Immature natural killer cell (primary cell): ENCODE measurements at places on chromosomes 4 and X. TPM values are rescaled to one million over a fixed set of nuclear protein-coding genes. Genes with fewer than 3 reads are reported as not detected.

GRCh38 chr4:54015423-54016030 is 48.9 kb downstream of the CHIC2 start:
- peaks cover 3% of the 10 kb centered on the region for H3K36me3 ChIP-seq
- H3K27me3 ChIP-seq: no peaks in the 10 kb centered on the region
- no peak for DNase-seq
- H3K27ac ChIP-seq: peak overlapping the region; percentile 56
- no peak overlapping the region for H3K4me3 ChIP-seq

- H3K4me3 ChIP-seq: no peak overlapping the region
- DNase-seq: no peak
- H3K4me1 ChIP-seq: no peaks in the 10 kb centered on the region
- no peak overlapping the region for H3K27ac ChIP-seq
- peaks cover 3% of the 10 kb centered on the region for H3K27me3 ChIP-seq
These were observed 39.4 kb downstream of the ADH7 start for GRCh38 chr4:99395595-99396364.

DNA sequence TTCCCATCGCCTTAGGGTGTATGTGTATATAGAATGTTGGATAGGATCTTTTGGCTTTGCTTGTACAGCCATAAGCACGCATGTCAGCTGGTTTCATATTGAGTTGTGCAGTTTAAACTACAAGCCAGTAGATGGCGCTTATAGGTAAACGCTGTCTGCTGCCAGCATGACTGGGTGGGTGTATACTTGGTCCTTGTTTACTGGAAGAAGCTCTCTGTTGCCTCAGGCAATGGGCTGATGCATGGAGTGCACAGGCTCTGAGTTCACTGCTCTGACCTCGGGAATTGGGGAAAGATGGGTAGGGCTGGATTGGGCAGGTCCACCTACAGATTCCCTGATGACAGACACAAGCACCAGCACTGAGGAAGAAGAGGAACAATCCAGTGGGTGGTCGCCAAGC is 831.5 kb downstream of the STIM2 start:
- no peak overlapping the region for H3K4me3 ChIP-seq
- DNase-seq: no peak
- H3K27me3 ChIP-seq: peaks cover 2% of the 10 kb centered on the region
- no peak overlapping the region for H3K27ac ChIP-seq
- H3K4me1 ChIP-seq: no peaks in the 10 kb centered on the region
- H3K36me3 ChIP-seq: no peaks in the 10 kb centered on the region

DNA sequence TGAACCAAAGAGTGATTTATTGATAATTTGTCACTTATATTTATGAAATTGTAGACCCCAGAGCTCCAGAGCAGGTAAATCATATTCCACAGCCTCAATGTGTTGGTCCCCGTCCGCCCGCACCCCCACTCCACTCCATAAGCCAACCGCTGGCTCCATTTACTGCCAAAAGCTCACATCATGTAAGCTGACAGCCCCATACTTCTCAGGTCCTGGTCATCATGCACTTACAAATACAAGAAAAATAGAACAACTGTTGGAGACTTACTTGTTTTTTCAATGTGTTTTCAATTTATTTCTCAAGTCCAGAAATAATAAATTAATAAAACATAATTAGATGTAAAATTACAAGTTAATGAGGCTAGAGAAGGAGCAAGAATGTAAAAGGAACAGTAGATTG is 235.7 kb upstream of the HAND2 start:
- H3K4me3 ChIP-seq: no peak overlapping the region
- H3K27ac ChIP-seq: no peak overlapping the region
- DNase-seq: no peak
- no peaks in the 10 kb centered on the region for H3K27me3 ChIP-seq
- no peaks in the 10 kb centered on the region for H3K4me1 ChIP-seq
- H3K36me3 ChIP-seq: peaks cover 2% of the 10 kb centered on the region

- no peak for DNase-seq
- no peaks in the 10 kb centered on the region for H3K27me3 ChIP-seq
- no peak overlapping the region for H3K27ac ChIP-seq
- H3K36me3 ChIP-seq: no peaks in the 10 kb centered on the region
- no peak overlapping the region for H3K4me3 ChIP-seq
These were observed 12.7 kb upstream of the HHIP start for GRCh38 chr4:144633215-144633614.

- no peak for DNase-seq
- H3K36me3 ChIP-seq: no peaks in the 10 kb centered on the region
- H3K27me3 ChIP-seq: no peaks in the 10 kb centered on the region
- no peaks in the 10 kb centered on the region for H3K4me1 ChIP-seq
These were observed 2761.5 kb downstream of the ARAP2 start for GRCh38 chr4:33482773-33483172.

- H3K27ac ChIP-seq: no peak overlapping the region
- no peaks in the 10 kb centered on the region for H3K4me1 ChIP-seq
- H3K4me3 ChIP-seq: no peak overlapping the region
These were observed 8.3 kb upstream of the PF4V1 start for GRCh38 chr4:73844806-73845205.

The DDX3X gene
- polyA plus RNA-seq: 160 TPM

The CDX4 gene
- not detected for polyA plus RNA-seq

- no peak for DNase-seq
These were observed 43.5 kb upstream of the ADRA2C start for GRCh38 chr4:3722446-3723231.

GRCh38 chr4:81290813-81291212 is 75.8 kb upstream of the PRKG2 start:
- no peaks in the 10 kb centered on the region for H3K27me3 ChIP-seq
- DNase-seq: no peak
- no peak overlapping the region for H3K27ac ChIP-seq
- H3K36me3 ChIP-seq: no peaks in the 10 kb centered on the region
- H3K4me3 ChIP-seq: no peak overlapping the region

GRCh38 chr4:39596971-39597370 is 41.7 kb downstream of the SMIM14 start:
- H3K4me1 ChIP-seq: no peaks in the 10 kb centered on the region
- H3K36me3 ChIP-seq: peaks cover 17% of the 10 kb centered on the region
- H3K27ac ChIP-seq: no peak overlapping the region
- H3K4me3 ChIP-seq: no peak overlapping the region
- no peak for DNase-seq

The CCKAR gene
- polyA plus RNA-seq: not detected

DNA sequence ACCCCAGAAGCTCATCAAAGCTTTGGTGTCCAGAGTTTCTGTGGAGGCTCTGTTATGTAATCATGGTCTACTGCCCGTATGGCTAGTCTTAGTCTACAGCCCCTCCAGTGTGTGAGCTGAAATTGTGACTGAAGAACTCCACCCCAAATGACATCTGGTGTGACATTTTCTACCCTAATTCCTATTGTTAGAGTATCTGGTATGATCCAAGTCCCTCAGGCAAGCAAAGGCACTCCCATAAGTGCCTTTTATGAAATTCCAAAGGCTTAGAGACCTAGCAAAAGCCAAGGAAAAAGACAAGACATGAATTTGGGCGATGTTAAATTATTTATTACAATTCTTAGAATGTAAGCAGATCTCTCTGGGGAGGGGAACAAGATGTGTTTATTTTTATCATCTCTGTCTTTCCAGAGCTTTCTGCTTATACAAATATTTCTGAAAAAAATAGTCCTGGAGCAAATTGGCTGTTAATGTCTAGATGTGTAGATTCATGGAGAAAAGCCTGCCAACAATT is 417.4 kb downstream of the CCSER1 start:
- no peak overlapping the region for H3K27ac ChIP-seq
- no peak overlapping the region for H3K4me3 ChIP-seq
- peaks cover 3% of the 10 kb centered on the region for H3K27me3 ChIP-seq
- no peak for DNase-seq
- no peaks in the 10 kb centered on the region for H3K36me3 ChIP-seq

DNA sequence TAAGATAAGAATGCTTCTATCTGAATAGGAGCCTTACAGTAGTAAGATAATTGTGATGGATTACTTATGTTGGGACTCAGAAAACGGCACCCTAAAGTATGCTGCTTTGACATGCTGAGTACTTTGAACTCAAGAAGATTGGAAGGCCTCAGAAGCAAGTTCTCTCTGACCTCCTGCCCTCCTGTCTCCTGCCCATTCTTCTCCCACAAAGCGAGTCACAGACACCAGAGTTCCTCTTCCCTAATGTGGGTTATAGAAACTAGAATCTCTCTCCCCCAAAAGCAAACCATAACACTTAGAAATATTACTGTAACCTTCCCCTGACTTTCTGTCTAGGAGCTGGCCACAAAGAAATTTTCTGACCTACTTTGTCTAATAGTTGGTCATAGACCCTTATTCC is 76.5 kb downstream of the DDIT4L start:
- H3K4me1 ChIP-seq: no peaks in the 10 kb centered on the region
- no peaks in the 10 kb centered on the region for H3K36me3 ChIP-seq
- no peak overlapping the region for H3K27ac ChIP-seq
- no peak overlapping the region for H3K4me3 ChIP-seq

DNA sequence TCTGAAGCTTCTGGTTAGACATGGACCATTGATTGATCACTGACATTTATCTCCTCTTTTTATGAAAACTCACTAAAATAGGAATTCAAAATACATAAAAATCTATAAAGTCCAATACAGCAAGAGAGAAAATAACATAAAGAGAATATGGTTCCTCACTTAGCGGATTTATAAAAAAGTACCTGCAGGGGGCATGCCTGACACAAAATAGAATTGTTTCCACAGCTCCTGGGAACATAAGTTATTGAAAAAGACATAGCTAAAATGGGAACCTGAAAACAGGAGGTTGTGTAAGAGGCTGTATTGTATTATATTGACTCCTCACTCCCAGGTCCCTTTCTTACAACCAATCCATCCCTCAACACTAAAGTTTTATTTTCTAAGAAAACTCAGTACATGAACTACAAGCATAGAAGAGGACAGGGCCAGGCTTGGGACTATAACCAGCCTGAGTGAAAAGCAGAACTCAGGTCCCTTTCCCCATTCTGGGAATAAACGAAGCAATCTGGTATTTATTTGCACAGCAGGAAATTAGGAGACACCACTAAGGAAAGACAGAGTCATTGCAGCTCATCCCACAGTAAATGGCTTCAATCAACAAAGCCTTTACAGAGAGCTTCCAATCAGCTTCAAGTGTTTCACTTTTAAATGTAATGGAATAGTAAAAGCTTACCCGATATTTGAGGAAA is 121.1 kb upstream of the NDST4 start:
- H3K4me3 ChIP-seq: no peak overlapping the region
- H3K4me1 ChIP-seq: peaks cover 8% of the 10 kb centered on the region
- H3K27ac ChIP-seq: no peak overlapping the region
- no peaks in the 10 kb centered on the region for H3K36me3 ChIP-seq

GRCh38 chr4:27518876-27519275 is 658.2 kb downstream of the STIM2 start:
- no peaks in the 10 kb centered on the region for H3K36me3 ChIP-seq
- H3K27me3 ChIP-seq: no peaks in the 10 kb centered on the region
- H3K4me1 ChIP-seq: no peaks in the 10 kb centered on the region
- DNase-seq: no peak
- no peak overlapping the region for H3K4me3 ChIP-seq
- H3K27ac ChIP-seq: no peak overlapping the region

- H3K4me1 ChIP-seq: no peaks in the 10 kb centered on the region
- DNase-seq: no peak
- H3K4me3 ChIP-seq: no peak overlapping the region
These were observed 36.7 kb downstream of the SLC2A9 start for GRCh38 chr4:9984621-9985020.

The LIMCH1 gene
- not detected for polyA plus RNA-seq

DNA sequence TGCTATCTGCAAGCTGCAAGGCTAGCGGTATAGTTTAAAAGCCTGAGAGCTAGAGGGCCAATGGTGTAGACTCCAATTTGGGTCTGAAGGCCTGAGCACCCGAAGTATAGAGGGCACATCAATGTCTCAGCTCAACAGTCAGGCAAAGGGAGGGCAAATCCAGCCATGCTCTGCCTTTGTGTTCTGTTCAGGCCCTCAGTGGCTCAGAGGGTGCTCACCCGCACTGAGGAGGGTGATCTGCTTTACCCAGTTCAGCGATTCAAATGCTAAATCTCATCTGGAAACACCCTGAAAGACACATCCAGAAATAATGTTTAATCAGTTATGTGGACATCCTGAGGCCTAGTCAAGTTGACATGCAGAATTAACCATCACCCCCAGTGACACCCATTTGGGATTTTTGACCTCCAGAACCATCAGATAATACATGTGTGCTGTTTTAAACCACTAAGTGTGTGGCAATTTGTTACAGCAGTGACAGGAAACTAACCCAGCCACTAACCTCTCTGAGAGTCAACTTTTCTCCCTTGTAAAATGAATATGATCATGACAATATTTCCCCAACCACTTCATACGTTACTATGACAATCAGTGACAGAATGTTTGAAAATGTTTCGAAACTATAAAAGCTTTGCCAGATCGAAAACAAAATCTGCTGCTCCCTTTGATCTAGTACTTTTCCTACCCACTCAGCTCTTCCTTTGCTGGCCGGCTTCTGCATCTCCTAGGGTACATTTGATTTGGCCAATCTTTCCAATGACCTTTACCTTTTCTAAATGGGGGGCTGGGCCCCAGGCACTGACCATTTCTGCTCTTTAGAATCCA is 8.4 kb upstream of the TBL1X start:
- peaks cover 3% of the 10 kb centered on the region for H3K27me3 ChIP-seq
- DNase-seq: peak; percentile 60
- peak overlapping the region; percentile 86 for H3K27ac ChIP-seq

- no peaks in the 10 kb centered on the region for H3K36me3 ChIP-seq
- H3K4me3 ChIP-seq: no peak overlapping the region
- H3K4me1 ChIP-seq: no peaks in the 10 kb centered on the region
- no peak for DNase-seq
These were observed 17.6 kb downstream of the SH3RF1 start for GRCh38 chr4:169253113-169253671.

The CCDC120 gene
- polyA plus RNA-seq: 0.49 TPM

- no peak for DNase-seq
- no peak overlapping the region for H3K27ac ChIP-seq
- H3K27me3 ChIP-seq: peaks cover 3% of the 10 kb centered on the region
- H3K4me1 ChIP-seq: peaks cover 41% of the 10 kb centered on the region
- H3K4me3 ChIP-seq: no peak overlapping the region
These were observed 82.4 kb upstream of the KLF3 start for GRCh38 chr4:38581426-38582106.
